NCI-H510A treated with DMSO at 0.1 percent for 48 hours (cell line): ENCODE measurements at places on chromosomes 5 and 9.

- no peak for DNase-seq
Measured at GRCh38 chr9:134854541-134854981, 26.0 kb upstream of the FCN2 start.

DNA sequence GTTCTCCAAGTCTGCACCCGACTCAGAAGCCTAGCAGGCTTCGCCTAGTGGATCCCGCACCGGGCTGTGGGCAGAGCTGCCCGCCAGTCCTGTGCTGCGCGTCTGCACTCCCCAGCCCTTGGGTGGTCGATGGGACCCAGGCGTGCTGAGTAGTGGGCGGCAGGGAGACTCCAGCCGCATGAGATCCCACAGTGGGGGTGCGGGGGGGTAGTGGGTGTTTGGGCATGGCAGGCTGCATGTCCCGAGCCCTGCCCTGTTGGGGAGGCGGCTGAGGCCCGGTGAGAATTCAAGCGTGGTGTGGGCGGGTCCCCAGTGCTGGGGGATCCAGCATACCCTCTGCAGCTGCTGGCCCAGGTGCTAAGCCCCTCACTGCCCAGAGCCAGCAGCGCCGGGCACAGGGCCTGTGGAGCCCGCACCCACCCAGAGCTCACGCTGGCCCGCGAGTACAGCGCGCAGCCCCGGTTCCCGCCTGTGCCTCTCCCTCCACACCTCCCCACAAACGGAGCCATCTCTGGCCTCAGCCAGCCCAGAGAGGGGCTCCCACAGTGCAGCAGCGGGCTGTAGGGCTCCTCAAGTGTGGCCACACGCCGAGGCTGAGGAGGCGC, 53.9 kb upstream of the BNC2 start:
- no peak for DNase-seq

DNA sequence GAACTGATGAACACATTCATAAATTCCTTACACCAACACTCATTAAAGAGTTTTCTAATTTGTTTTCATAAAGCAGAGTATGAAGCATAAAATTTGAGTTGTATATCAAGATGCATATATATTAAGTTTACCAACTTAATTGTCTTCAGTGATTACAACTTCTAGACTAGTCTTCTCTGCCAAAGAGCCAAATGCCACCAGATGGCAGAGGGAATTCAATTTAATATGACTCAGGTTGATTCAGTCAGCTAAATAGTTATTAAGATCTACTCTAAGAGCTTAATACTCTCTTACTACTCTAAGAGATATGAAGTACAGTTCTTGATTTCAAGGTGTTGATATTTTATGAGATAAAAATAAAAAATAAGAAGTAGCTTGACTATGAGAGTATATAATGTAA, 53.4 kb downstream of the CDH10 start:
- no peak for DNase-seq

DNA sequence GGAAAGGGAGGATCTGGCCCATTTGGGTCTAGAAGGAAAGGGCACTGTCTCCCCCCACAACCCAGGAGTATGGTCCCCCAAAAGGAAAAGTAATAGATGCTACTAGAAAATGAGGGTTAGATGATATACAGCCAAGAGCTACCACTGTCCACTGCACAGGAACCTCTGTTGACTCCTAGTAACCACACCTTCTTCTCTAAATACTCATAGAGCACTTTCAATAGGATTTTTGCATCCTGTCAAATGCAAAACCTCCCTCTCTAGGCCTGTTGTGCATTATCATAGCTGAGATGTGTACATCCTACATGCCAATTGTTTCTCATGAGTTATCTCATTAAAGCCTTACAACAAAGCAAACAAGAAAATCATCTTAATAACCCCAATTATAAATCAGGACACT, 66.8 kb downstream of the THBS4 start:
- no peak for DNase-seq

DNA sequence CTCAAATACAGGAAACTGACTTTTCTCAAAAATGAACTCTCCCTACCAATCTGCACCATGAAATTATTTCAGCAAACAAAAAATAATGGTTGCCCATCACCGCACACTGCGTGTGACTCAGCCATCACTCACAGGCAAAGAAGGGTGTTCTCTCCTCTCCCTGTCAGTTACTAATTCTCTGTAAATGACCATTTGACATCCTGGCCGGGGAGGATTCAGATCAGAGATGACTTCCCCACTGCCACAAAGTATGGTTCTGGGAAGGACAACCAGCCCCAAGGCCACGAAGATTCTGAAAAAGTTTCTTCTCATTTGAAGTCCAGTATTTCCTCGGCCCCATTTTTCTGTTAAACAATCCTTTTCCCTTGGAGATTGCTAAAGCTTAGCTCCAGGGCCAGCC, 199.4 kb downstream of the AUH start:
- DNase-seq, result no peak

DNA sequence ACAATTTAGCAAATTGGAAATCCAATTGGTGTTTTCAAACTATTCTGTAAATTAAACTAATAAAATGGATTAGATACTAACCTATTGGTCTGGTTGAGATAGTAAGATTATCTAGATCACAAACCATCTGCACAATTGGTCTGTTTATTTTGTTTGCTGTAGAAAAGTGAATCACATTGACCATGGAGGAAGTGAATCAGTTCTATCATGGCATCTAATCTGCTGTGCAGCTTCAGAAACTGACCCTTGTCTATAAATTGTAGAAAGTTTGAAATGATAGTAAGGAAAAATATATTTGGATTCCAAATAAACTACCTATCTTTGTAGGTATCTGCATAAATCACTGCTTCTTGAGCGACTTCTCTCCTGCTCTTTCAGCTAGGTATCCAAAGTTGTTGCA, 1865.4 kb downstream of the MAT2B start:
- DNase-seq, result no peak

DNA sequence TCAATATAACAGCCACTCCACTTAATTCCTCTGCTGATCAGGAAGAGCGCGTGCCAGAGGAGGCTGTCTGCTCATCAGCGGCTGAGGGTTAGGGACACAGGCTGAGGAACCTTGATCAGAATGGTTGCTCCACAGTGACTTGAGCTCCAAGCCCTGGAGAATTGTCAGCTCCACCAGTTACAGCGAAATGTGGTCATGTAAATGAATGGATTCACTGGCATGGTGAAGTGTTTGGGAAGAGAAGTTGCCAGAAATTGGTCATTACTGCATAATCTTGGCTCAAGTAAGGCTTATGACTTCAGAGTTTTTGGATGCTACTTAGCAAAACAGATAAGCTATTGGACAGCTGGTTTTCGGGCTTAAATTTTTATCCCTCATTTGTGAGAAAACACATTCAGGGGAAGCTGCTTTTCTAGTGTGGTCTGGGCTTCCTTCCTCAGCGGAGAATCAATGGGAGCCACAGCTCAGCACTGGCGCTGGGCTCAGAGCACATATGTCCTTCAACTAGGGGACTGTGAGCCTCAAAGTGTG, 65.0 kb downstream of the PRRT1B start:
- no peak for DNase-seq

DNA sequence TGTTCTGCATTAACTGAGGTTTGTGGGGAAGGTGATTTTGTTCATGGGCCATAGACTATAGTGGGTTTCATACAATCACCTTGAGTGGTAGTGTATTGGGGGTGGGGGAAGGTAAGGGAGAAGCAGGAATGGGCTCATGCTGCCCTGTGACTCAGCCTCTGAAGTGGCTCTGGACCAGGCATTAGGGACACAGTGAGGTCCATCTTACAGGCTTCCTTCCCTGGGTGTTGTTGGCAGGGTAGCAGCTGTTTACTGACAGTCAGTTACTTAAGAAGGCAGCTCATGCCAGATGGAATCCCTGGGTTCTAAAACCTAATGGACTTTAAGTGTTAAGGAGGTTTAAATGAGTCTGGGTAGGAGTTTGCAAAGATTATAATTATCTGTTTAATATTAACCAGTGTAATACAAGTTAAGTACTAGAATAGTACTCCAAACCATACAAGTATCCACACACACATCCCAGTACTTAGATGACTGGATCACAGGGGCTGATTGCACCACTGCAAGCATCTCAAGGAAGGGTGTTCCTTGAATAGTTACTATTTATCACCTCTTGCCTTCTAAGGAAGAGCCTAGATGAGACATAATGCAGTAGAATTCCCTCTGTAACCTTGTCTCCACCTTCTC, 59.3 kb downstream of the CAST start:
- no peak for DNase-seq

GRCh38 chr5:173880306-173880985, 7.7 kb upstream of the CPEB4 start:
- no peak for DNase-seq

DNA sequence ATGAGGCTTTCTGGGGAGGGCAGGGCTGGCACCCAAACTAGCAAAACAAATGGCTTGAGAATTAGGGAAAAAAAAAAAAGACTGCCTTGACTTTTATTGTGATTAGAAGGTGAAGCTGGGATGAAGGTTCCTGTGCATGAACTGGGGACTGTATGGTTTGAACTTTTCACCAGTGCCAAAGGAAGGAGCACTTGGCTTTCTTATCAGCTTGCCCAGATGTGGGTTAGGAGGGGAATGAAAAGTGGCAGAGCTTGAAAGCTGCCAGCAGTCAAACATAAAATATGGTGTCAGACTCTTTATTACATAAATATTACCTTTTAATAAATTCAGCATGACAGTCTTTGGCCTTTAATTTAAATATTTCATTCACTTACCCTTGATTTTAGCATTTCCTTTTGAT, 182.5 kb downstream of the PSAT1 start:
- no peak for DNase-seq

GRCh38 chr9:127741831-127742434, 6.8 kb upstream of the TOR2A start:
- no peak for DNase-seq

GRCh38 chr9:23979491-23979890, 153.5 kb upstream of the ELAVL2 start:
- DNase-seq, result no peak

DNA sequence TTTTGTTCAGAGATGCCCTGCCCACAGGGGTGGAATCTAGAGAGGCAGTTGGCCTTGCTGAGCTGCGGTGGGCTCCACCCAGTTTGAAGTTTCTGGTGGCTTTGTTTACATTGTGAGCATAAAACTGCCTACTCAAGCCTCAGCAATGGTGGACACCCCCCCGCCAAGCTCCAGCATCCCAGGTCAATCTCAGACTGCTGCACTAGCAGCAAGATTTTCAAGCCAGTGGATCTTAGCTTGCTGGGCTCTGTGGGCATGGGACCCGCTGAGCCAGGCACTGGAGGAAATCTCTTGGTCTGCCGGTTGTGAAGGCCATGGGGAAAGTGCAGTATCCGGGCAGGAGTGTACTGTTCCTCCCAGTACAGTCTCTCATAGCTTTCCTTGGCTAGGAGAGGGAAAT, 55.5 kb downstream of the MINAR2 start:
- no peak for DNase-seq

DNA sequence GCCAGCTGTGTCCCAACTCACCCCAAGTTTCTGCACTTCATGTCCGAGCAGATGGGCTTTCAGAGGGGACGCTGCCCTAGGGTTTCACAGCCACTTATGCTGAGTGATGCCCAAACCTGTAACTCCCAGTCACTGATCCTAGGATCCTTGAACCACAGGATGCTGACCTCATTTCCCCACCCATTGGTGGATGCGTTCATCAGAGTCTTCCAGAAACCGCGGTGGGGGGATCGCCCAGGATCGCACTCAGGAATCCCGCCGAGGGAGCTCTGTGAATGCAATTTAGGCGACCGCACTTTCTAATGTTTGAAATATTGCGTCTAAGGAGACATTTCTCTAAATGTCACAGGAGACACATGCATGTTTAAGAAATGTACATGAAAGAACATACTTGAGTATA, 212.3 kb upstream of the IRX4 start:
- no peak for DNase-seq

DNA sequence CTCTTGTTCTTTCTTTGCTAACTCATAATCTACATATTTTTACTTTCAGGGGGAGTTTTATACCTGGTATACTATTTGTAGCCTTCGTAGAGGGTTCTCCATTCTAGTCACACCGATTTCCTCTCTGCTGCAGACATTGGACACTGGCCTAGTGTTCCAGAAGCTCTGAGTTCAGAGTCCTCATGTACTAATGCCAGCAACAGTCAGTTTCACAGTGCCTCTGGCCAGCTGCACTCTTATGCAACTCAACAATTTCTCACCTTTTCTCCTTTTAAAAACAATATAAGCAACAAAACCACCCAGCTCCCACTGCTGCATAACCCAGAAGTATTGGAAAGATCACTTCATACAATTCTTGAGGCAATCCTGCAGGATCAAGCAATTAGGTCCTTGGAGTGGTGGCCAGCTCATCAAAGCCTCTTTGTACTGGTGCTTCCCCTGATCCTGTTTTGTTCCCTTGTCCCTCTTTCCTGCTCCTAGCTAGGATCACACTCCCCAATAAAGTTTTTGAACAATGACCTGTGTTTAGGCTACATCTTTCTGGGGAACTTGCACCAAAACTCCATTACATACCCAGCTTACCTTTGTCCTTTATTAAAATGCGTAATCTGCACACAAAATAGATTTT, 98.1 kb upstream of the TUT7 start:
- DNase-seq, result no peak

GRCh38 chr5:148687427-148687826, 33.1 kb upstream of the HTR4 start:
- no peak for DNase-seq

- no peak for DNase-seq
Measured at GRCh38 chr9:98253565-98253964, 1.9 kb downstream of the TBC1D2 start.

DNA sequence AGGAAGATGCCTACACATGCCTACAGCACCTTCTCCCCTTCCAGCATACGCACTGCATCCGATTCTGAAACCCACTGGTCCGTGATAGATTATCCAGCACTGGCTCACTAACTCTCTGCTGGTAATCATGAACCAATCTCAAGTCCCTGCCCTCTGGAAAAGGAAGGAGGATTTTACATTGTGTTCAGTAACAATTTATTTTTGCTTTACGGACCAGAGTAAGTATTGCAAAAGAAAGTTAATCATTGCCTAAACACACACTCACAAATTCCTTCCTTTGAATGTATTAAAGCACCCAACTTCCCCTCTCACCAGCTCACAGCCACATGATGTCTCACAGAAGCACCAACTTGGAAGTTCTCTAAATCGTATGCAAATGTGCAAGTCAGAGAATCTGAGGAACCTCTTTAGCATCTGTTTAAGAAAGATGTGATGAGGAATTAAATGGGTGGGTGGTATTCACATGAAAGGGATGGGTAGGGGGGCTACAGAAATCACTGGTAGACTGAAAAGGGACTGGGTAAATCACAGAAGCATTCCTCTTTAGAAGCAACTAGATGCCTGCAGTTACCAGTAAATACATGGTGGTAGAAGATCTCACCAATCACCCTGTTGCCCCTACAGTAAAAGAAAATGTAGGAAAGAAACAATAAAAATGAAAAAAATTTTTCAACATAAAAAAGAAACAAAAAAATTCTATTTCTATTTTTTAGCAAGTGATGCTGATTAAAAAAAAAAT, 8.4 kb downstream of the GNAQ start:
- no peak for DNase-seq

- peak; percentile 67 for DNase-seq
Measured at GRCh38 chr5:4700069-4700468, 440.1 kb upstream of the ADAMTS16 start.

GRCh38 chr5:168186289-168187074, 105.0 kb upstream of the WWC1 start:
- DNase-seq, result no peak
